Ureter (tissue), 1 donor: ENCODE measurements at places on chromosomes 5 and 9. TPM values are rescaled to one million over a fixed set of nuclear protein-coding genes. Genes with fewer than 3 reads are reported as not detected.

The GABRA1 gene
- total RNA-seq: not detected

The PCDHB8 gene
- total RNA-seq: 1.7 TPM

The KCTD16 gene
- total RNA-seq: 0.18 TPM

The GPR151 gene
- total RNA-seq: not detected

The FBP2 gene
- total RNA-seq: 0.29 TPM

The TAS2R1 gene
- not detected for total RNA-seq

- DNase-seq: no peak
Observed at GRCh38 chr9:107249131-107249533, 33.9 kb upstream of the RAD23B start.

- no peak for DNase-seq
Observed at GRCh38 chr9:124133727-124134126, 122.2 kb downstream of the LHX2 start.

- DNase-seq: no peak
Observed at GRCh38 chr5:138601444-138601843, 26.2 kb upstream of the HSPA9 start.

GRCh38 chr9:78296201-78296892 is 578 bp upstream of the PSAT1 start:
- peak; percentile 46 for DNase-seq
